Central memory CD8-positive, alpha-beta T cell (primary cell): ENCODE measurements at places on chromosomes 11 and 22.

DNA sequence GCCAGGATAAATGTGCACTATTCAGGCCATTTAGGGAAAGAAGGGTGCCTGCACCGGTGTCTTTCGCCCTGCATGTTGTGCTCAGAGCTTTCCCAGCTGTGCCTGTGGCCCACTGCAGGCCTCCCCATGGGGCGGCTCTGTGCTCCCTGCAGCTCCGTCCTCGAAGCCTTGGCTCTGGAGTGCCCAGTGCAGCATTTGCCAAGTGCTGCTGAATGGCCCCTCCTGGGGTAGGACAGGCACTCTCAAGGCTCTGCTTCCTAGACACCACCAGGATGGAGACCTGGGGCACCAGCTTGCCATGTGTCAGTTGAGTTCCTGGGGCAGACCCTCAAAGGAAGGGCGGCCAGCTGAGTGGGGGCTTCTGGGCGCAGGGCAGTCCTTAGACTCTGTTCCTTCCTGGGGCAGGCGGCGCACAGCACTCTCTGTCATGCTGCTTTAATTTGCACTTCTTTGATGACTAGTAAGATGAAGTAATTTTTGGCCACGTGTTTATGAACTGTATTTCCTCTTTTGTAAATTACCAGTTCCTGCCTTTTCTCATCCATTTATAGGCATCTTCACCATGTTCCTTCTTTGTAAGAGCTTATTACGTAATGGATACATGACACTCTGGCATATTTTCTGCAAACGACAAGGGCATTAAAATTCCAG, 32.1 kb upstream of the GNB1L start:
- DNase-seq: no peak

- no peak for DNase-seq
Observed at GRCh38 chr11:62269654-62270278, at the start of gene SCGB2A2. SCGB2A2 (plus strand) TSS chr11:62270158; CDS start chr11:62270217, 59 bp downstream.

GRCh38 chr11:1565904-1566247, 6.2 kb downstream of the DUSP8 start:
- no peak for DNase-seq

DNA sequence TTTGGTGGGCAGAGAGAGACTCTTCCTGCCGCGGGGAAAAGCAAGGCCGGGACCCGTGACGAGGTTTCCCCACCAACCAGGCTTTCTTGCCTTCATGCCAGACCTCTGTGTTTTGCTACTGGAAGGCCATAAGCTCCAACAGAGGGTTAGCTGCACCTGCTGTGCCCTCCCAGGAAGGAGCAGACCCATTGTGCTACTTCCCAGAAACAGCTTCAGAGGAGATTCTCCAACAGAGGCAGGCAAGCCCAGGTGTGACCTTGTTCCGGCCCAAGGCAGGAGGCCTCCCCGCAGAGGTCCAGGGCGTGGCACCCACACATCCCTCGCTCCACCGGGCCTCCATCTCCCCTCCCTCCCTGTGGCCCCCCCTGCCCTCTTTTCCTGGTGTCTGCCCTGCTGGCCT, 57.8 kb downstream of the ELFN2 start:
- no peak for DNase-seq

DNA sequence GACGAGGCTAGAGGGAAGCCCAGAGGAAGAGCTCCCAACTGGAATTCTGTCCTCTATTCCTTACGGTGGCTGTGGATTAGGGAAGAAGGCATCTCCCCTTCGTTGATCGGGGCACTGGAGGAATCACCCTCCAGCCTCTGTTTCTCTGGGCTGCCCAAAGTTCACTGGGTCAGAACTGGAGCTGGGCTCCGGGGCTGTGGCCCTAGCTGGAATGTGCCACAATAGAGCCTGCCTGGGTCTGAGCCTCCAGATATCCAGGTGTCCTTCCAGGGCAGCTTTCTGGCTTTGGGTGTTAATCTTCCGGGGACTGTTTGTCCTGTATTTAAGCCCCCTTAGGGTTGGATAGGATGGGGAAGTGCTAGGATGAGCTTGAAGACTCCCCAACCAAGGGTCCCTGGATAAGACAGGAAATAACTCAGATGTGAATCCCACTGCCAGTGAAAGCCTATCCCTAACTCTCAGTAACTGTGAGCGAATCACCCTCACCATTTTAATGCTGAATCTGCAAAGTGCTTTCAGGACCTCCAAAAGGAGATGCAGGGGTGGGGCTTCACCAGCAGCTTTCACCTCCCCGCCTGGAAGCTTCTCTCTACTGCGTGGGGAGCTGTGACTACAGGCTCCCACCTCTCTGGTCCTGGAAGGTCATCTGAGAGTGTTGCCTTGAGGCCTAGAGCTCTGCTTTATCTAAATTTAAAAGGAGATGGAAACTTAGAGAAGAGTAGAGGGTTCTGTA, 9.5 kb downstream of the YPEL4 start:
- DNase-seq: no peak

GRCh38 chr11:61555051-61555969, 25.6 kb downstream of the SYT7 start:
- DNase-seq: no peak

GRCh38 chr11:56906683-56907148, 82.0 kb upstream of the OR5AK2 start:
- DNase-seq: no peak

DNA sequence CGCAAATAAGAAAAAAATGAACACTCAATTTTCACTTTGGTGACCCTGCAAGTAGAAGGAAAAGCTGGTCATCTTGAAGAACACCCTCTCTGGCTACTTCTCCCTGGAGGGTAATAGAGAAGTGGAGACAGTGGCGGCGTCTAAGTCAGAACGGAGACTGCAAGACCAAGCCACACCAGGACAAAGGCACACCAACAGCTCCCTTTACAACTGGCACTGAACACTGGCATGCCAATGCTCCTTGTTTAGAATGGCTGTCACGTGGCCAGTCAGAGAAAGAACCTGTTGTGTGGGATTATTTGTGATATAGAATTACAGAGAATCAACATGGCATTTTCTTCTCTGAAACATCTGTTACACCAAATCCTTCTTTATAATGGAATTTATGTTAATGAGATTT, 61.3 kb upstream of the YPEL1 start:
- DNase-seq: no peak

DNA sequence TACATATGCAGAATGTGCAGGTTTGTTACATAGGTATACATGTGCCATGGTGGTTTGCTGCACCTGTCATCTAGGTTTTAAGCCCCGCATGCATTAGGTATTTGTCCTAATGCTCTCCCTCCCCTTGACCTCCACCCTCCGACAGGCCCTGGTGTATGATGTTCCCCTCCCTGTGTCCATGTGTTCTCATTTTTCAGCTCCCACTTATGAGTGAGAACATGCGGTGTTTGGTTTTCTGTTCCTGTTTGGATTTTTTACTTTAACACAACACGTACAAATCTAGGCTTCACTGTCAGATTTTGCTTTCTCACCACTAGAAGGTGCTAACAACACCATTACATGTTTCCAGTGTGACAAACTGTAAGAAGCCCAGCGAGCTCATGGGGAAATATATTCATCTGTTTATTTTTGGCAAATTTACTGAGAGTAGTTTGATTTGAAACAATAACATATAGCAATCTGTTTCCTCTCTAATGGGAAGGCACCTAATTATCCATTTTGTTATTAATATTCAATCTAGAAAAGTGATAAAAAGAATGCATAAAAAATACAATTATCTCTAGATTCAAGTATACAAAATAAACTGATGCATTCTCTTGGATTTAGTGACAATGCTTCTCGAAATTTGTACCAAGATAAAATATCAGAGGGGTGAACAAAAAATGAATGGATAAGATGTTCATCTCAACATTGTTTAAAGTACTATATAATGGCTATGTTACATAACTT, 23.2 kb upstream of the BIRC3 start:
- DNase-seq: no peak

DNA sequence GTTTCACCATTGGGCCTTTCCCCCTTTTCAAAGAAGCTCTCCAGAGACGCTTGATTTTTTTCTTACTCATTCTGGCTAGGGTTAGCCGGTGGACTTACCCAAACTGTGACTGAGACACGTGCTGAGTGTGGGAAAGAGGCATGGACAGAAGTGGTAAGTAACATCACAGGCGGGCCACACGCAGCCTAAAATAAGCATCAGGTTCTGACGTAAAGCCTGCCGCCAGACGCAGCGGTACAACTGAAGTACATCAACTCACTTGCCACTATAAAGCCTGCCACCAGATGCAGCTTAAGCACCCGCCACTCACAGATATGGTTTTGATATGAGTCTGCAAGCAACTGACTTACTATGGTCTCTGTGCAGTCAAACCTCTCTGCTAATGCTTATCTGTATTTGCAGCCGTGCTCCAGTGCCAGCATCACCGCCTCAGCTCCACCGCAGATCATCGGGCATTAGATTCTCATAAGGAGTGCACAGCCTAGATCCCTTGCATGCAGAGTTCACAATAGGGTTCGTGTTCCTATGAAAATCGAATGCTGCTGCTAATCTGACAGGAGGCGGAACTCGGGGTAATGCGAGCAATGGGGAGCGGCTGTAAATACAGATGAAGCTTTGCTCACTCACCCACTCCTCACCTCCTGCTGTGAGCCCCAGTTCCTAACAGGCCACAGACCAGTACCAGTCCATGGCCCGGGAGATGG, 58.8 kb downstream of the PHF21B start:
- DNase-seq: no peak

DNA sequence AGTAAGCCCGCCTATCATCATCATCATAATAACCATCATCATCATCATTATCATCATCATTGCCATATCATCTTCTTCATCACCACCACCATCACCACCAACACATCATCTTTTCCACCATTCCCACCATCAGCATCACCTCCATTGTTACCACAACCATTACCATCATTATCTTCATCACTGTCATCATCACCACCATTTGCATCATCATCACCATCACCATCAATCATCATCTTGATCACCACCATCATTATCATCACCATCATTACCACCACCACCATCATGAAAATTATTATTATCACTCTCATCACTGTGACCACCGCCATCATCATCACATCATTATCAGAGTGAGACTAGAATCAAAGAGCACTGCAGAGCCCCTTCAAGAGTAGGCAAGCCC, 199.4 kb upstream of the SEZ6L start:
- DNase-seq: no peak

- DNase-seq: no peak
Observed at GRCh38 chr11:115201111-115201792, 303.0 kb downstream of the CADM1 start.

- DNase-seq: no peak
Observed at GRCh38 chr11:33531743-33532181, 168.9 kb downstream of the C11orf91 start.

DNA sequence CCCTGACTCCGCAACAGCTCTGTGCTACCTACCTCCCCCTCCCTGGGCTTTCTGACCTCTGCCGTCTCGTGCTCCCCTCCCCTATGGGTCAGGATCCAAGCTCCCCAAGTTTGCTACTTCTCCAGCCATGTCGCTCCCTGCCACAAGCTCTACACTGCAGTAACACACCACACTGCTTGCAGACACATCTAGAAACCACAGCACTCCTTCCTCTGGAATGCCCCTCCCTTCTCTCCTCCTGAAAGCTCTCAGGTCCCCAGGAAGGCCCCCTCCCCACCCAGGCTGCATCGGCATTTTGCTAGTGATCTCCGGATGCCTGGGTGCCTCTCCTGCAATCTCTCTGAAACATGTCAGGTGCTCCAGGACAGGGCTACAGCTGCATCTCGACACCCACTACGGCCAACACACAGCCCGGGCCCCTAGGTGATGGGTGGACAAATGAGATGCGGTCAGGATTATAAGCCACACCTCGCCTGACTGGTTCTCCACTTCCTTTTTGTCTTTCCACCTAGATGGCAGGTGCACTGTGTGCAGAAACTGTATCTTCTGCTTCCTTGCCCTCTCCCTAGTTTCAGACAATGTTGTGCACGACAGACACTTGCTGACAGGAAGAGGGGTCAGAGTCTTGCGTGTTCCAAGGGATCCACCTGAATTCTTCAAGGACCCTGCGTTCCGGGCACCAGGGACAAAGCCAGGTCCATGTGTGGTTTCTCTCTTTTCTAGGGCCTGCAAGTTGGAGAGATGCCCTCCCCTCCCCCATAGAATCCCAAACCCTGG, 22.9 kb downstream of the RPUSD4 start:
- DNase-seq: no peak

DNA sequence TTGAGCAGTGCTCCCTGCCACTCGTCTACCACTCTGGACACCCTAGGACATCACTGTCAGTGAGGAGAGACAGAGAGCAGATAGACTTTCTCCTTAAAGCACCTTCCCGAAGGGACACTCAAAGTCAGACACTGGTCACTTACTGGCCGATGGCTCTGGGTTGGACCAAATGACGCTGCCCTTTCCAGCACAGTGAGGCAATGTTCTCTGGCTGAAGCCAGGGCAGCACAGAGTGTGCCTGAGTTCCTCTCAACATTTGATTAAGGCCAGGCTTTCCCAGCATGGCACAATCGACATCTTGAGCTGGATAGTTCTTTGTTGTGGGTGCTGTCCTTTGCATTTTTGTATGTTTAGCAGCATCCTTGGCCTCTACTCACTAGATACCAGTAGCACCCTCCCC, 206.2 kb downstream of the CSNK2A3 start:
- no peak for DNase-seq

DNA sequence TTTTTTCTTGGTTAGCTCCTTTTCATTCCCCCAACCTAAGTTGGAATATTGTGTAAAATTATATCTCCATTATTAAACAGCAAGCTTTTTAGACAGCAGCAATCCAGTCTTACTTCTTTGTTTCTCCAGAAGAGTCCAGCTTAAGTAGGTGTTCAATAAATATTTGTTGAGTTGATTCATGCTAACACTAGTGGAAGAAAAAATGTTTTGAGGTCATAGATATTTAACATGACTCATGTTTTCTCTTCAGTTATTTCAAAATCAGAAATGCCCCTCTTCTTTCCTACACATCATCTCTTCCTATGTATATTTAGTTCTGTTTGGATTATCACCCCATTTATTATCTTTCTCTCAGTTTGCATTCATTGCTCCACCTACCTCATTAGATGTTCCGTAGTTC, 20.3 kb downstream of the CCDC83 start:
- no peak for DNase-seq

- no peak for DNase-seq
Observed at GRCh38 chr11:86575208-86575855, 97.1 kb downstream of the ME3 start.

GRCh38 chr11:65165410-65166317, 4.4 kb upstream of the SPDYC start:
- no peak for DNase-seq

DNA sequence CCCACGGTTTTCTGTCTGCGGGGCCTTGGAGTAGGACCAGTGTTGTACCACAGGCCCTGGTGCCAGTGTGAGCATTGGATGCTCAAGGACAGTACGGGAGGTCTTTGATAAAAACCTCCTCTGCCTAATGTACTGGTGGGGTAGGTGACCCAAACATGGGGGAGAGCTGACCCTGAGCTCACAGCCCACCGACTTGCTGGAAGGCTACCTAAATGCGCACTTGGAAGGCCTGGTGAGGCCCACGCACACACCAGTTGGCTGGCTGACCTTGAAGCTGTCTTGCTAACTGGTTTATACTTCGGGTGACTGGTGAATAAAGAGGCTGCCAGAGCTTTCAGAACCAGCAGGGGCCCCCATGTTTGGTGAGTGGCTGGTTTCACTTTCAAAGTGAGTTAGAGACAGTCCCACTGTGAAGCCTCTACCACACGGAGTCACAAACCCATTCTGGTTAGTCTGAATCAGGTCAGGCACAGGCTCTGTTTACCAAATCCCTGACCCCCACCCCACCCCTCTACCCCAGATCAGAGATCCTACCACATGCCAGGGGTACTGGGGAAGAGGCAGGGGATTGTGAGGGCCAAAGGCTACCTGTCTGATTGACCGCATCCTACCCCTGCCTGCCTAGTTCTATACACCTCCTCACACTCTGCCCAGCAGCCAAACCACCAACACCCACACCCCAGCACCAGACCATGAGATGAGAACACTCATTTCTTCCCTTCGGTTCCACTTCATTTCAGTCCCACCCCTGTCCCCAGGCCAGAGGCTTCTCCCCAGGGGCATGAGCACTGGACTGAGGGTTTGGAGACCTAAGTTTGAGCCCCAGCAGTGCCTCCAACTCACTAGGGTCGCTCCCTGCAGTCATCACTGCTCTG, 12.7 kb upstream of the IL2RB start:
- DNase-seq: peak; percentile 49
